Inflammatory macrophage treated with lipopolysaccharide for 4 hours (primary cell): ENCODE measurements at places on chromosomes 4 and X.

- no peak for DNase-seq
Observed at GRCh38 chr4:138238521-138239292, 3.4 kb downstream of the SLC7A11 start.

DNA sequence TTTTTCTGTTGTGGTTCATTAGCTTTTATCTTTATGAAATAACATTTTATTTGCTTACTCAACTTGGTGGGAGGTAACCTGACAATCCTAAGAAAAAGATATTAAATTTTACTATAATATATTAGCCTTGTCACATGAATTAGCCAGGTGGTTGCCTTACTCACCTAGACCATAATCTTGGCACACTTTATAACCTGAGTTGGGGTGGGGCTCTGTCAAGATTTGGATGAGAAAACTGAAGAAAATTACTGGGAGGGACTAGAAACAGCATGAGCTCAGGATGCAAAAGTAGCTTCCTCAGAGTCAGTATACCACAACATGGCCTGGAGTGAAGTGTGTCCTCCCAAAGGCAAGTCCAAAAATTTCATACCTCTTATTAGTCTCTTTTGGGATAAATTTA is 164.9 kb upstream of the ANXA3 start:
- no peak for DNase-seq

DNA sequence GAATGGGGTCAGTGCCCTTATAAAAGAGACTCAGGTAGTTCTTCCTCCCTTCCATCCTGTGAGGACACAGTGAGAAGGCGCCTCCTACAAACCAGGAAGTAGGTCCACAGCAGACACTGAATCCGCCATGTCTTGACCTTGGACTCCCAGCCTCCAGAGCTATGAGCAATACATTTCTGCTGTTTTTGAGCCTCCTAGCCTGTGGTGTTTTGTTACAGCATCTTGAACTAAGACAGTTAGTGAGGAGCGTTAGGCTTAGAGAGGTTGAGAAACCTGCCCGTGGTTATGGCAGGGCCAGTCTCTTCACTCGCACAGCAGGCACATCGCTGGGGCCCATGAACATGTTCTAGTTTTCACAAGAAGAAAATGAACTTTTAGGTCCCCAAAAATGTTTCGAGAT is 19.7 kb downstream of the SHROOM2 start:
- DNase-seq, result no peak

DNA sequence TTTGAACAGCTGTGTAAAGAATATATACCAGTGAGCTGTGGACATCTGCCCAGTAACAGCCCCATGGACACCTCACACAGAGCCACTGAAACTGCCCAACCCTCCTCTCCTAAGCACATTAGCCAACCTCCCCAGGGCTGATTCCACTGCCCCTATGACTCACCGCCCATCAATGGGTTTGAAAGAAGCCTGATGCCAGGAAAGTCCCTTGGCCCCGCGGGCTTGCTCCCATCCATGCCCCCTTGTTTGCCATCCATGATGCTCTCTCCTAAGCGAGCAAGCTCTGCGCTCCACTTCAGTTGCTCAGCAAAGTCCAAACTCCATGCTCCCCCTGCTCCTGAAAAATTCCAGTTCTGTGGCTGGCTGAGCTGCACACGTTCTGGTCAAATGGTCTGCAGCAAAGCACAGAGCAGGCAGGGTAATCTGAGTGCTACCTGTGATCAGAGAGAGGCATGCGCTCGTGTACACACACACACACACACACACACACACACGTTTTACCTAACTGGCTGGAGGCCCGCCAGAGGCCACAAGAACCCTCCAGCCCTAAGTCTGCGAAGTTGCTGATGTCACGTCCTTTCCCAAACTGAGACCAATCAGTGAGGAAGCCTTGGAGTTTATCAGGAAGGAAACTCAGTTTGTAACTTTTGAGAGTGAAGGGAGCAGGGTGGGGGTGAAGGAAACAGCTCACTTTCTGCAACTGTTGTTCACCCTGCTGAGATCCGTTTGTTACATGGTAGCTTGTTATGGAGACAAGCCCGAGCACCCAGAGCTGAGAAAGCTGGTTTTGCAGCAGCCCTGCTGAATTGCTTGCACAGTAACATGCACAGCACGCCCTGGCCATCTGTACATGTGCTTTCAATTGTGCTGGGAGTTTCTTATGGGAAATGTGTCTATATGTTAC is at the start of gene ASB9:
Gene ASB9 (minus strand): TSS at position 466 of the 904 bp plus-strand sequence. CDS start 209 bp downstream, at position 257.
- peak; percentile 24 for DNase-seq

DNA sequence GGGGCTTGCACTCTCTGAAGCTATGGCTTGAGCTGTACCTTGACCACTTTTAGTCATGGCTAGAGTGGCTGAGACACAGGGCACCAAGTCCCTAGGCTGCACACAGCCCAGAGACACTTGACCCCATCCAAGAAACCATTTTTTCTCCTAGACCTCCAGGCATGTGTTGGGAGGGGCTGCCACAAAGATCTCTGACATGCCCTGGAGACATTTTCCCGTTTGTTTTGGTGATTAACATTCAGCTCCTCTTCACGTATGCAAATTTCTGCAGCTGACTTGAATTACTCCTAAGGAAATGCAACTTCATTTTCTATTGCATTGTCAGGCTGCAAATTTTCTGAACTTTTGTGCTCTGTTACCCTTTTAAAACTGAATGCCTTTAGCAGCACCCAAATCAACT is 142.6 kb downstream of the TECRL start:
- DNase-seq, result no peak

DNA sequence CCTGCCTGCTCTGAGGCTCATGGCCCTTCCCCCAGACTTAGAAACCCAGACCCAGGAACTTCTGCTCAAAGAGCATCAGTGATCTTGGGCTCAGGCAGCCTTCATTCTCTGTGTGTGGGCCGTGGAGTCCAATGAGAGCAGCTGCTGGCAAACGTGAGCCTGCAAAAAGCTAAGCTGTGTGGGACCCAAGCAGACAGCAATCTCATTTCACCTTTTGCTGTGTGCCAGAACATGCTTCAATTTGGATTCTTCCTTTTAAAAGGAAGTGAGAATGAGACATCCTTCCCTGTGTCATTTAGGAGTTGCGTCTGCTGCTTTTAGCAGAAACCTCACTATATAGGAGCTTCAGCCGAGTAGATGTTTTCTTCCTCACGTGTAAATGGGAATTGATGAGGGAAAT is 238.5 kb downstream of the EVC2 start:
- DNase-seq, result no peak

DNA sequence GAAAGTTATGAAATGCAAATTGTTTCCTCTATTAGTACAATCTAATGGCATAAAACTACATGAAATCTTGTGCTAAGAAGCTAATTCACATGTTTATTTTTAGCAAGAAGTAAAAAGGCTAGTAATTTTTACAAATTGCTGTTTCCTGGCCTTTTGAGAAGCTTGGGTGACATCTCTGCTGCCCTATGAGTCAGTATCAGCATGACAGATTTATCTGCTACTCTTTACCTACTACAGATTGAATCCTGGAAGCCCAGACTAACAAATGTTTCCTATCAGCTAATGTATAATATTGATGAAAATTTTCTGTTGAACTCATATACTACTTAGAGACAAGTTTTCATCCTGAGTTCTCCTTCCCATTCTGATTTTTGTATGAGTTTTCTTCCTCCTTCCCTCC is 232.4 kb downstream of the DCTD start:
- DNase-seq, result no peak

- no peak for DNase-seq
Observed at GRCh38 chr4:14726877-14727361, 275.4 kb upstream of the CPEB2 start.

- DNase-seq, result no peak
Observed at GRCh38 chrX:41922431-41923151, 763 bp downstream of the CASK start.

DNA sequence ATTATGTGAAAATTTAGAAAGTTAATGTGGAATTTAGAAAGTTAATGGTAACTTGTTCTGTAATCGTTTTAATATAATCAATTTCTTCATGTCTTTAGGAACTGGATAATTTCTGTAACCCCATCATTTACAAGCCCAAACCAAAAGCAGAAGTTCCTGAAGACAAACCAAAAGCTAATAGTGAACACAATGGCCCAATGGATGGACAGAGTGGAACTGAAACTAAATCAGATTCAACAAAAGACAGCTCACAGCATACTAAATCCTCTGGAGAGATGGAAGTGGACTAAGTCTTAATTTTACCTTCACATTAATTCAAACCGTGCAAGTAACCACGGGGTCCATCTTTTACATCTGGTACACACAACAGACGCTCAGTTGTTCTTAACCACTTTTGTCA is 48.1 kb upstream of the PLK4 start:
- DNase-seq, result peak; percentile 47

- no peak for DNase-seq
Observed at GRCh38 chr4:21697583-21697982, 251.0 kb downstream of the KCNIP4 start.

DNA sequence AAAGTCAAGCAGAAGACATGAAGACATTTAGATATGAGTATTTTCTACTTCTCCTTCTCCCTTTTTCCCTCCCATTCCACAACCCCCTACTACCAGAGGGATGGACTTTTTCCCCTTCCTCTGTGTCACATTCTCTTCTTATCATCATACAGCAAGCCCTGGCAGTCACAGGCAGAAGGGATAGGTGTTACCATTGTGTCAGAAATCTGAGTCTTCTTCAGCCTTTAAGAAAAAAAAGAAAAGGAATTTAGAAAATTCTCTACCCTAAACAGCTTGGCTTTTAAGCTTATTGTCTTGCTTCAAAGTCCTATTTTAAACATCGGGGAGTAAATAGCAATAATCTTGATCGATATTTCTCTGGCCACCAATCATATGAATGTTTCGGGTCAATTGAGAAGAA is 30.9 kb upstream of the ADH1C start:
- no peak for DNase-seq

GRCh38 chrX:154431341-154431740 is 2.9 kb downstream of the ATP6AP1 start:
- peak; percentile 84 for DNase-seq

DNA sequence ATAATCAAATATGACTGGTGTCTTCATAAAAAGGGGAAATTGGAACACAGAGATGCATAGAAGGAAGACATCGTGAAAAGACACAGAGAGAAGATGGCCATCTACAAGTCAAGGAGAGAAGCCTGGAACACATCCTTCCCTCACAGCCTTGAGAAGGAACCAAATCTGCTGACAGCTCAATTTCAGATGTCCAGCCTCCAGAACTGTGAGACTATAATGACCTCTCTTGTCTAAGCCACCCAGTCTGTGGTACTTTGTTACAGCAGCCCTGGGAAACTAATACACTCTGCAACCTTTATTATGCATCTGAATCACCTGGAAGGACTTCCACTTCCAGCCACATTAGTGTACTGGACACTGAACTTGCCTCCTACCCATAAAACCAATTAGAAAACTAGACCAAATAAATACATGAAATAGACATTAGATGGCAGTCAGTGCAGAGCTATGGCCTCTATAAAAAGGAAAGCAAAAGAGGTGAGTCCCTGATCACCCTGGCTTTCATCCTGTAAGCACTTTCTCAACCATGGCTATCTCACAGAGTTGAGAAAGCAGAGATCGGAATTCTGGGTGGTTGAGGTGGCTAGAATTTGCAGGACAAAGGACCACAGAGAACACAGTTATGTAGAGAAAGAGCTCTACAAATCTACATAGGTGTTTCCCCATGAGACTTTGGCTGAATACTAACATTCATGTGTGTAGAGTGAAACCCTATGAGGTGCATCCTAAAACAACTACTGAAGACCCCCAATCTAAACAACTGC is 25.7 kb downstream of the GAB3 start:
- DNase-seq, result peak; percentile 28

DNA sequence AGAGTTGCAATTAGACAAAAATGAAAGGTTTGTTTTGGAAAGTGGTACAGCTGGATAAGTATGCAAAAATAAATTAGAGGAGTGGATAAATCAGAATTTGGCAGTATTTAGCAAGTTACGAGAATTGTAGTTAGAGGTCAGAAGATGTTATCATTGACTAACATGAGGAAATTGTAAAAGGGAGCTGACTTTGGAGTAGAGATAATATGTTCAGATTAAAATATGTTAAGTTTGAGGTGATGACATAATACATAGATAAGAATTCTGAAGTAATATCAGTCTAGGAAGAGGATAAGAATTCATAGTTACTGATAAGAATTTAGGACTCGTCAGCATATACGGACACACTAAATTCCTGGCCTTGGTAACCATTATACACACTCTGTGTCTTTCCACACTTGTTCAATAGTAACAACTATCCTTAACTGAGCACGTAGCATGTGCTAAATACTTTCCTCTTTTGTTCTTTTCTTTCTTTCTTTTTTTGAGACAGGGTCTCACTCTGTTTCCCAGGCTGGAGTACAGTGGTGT is 4.1 kb upstream of the EPGN start:
- no peak for DNase-seq

DNA sequence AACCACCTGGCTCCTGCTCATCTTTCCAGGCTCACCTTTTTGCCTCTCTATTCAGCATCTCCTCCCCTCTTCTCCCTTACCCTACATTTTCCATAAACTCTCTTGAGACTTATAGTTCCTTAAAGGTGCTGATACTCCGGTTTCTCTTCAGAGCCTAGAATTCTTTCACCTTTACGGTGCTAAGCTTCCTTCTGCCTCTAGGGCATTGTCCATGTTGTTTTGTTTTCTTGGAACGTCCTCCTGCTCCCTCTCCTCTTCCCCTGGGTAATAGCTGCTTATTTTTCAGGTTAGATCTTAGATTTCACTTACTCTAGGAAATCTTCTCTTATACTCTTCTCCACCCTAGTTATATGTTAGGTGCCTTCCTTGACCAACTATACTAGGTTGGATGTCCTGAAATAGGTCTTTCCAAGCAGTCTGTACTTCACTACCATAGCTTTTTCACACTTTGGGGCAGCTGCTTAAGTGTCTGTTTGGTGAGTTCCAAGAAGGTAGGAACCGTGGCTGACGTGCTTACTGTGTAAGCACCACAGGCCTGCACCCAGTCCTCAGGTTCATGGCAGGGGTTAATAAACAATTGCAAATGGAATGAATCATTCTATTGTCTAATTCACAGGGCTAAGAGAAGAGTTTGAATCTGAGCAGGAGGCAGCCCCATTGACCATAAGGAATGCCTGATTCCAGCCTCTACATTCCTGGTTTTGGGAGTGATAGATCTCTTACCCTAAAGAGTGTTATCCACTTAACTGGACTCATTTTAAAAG is 227.5 kb downstream of the MGST2 start:
- DNase-seq, result no peak

DNA sequence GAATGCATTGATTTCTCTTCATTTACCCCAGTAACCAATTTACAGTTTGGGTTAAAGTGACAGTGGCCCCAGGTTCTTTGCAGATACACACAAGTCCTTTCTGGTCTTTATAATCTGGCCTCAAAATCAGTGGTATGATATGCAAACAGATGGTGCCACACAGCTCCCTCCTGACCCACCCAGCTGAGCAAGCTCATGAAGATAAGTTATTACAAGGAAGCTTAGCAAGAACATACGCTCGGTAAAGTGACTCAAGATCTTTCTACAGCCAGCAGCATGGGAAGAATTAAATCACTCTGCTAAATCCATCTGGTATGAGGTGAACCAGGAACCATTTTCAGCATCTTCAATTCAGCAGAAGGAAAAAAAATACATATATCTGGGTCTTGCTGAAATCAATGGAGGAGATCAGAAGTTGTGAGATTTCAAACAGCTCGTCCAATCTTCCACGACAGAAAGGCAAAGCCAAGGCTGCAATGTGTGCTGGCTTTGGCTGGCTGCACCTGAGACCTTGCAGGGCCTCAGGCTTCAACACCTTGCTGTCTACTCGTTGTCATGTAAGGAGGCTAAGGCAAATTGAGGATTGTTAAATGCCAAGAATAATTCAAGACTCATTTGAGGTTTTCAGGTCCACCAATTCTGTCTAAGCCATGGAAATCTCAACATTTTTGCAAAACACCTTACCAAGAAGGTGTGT is 28.2 kb downstream of the SEL1L3 start:
- DNase-seq, result no peak

- no peak for DNase-seq
Observed at GRCh38 chrX:46325312-46325877, 219.8 kb downstream of the ZNF674 start.
